ENCODE measurements at places on chromosomes 6 and 20. TPM values are rescaled to one million over a fixed set of nuclear protein-coding genes. Genes with fewer than 3 reads are reported as not detected.

DNA sequence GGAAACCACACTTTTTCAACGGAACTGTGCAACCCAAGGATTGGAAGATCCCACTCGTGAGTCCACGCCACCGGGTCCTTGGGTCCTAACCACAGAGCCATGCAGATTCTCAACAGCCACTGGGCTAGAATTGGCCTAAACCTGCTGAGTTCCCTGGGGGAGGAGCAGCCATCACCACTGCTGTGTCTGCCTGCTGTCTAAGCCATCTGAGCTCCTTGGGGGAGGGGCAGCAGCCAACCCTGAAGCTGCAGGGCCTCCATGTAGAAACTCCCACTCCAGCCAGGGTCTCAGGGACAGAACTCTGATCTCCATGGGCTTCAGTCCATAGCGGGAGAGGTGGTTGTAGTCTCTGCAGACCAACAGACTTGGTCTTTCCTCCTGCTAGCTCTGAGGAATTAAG, 154.6 kb upstream of the VGLL2 start:
- H3K27ac ChIP-seq = no peak overlapping the region
- no peaks in the 10 kb centered on the region for H3K27me3 ChIP-seq
- no peak overlapping the region for H3K4me3 ChIP-seq
- no peaks in the 10 kb centered on the region for H3K4me1 ChIP-seq

CD93 gene
- 40.2 TPM for polyA plus RNA-seq

- DNase-seq = no peak
- no peak overlapping the region for H3K27ac ChIP-seq
- H3K27me3 ChIP-seq = no peaks in the 10 kb centered on the region
- no peaks in the 10 kb centered on the region for H3K36me3 ChIP-seq
- peaks cover 23% of the 10 kb centered on the region for H3K4me1 ChIP-seq
Measured at GRCh38 chr6:46366190-46366900, 124.9 kb downstream of the RCAN2 start.

- no peak overlapping the region for H3K4me3 ChIP-seq
- no peaks in the 10 kb centered on the region for H3K36me3 ChIP-seq
- H3K4me1 ChIP-seq = no peaks in the 10 kb centered on the region
- no peaks in the 10 kb centered on the region for H3K27me3 ChIP-seq
- DNase-seq = no peak
- H3K27ac ChIP-seq = no peak overlapping the region
Measured at GRCh38 chr6:161798844-161799394, 525.1 kb upstream of the AGPAT4 start.

GRCh38 chr20:62429455-62430310, 2.3 kb upstream of the RBBP8NL start:
- no peak for DNase-seq
- H3K4me1 ChIP-seq = peaks cover 10% of the 10 kb centered on the region
- no peak overlapping the region for H3K4me3 ChIP-seq
- H3K27me3 ChIP-seq = peaks cover 6% of the 10 kb centered on the region

ABT1 gene
- 12.0 TPM for polyA plus RNA-seq

Measured in heart left ventricle (tissue), 16 donors.